ENCODE measurements at places on chromosomes 7 and 10.

GRCh38 chr7:21041666-21042065, 255.0 kb upstream of the SP8 start:
- no peak for DNase-seq

GRCh38 chr7:90726623-90727022, 130.5 kb downstream of the CDK14 start:
- no peak for DNase-seq

DNA sequence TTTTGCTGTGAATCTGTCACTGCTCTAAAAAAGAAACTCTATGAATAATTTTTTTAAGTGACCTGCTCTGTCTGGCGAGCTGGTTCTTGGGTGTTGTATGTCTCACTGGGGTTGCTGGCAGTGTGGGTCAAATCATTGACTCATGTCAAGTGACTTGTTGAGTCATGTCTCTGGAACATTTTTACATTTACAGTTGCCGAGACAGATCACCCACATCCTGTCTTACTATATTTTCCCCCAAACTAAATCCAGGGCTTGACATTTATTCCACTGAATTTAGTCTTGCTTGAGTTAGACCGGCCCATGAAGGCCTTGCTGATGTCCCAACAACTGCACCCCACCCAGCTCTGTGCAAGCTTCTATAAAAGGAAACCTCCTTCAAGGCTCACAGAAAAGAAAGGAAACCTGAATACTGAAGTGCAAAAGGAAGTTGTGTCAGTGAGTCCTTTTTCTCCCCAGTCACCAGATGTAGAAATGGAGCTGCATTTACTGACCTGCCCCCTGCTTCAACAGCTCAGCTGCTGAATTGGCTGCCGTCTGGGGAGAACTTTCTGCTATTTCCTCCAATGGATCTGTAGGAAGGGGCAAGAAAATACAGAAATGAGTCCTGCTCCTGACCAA, 290.3 kb downstream of the TNS3 start:
- DNase-seq = peak; percentile 21

DNA sequence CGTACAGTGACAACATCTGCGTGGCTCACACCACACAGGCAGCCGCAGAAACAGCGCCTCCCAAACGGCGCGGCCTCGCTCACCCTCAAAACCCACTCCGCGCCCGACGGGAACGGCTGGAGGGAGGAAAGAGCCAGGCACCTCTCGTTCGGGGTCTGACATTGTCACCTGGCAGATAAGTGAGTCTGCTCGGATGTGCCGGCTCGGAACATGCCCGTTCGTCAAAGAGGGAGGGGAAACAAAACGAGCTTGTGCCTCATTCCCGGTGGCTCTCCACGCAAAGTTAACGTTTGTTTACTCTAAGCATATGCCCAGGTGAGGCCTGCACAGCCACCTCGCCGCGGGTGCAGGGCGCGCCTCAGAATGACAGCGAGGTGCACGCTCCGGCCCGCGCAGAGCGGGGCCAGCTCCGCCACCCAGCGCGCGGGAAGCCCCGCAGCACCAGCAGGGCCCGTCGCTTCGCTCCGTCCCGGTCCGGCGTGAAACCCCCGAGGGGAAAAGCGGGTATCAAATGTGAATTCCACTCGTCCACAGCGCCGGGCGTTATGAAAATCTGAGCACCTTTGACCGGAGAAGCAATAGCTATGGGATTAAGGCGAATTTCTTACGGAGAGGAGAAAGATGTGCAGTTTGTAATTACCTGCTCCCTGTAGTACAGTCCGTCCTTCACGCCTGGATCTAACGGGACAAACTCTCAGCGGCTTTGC, 13.1 kb downstream of the CNPY1 start:
- no peak for DNase-seq

- DNase-seq = no peak
These were observed 131.6 kb upstream of the AHR start for GRCh38 chr7:17166824-17167379.

GRCh38 chr7:150968734-150969372, 9.3 kb downstream of the KCNH2 start:
- DNase-seq = no peak

DNA sequence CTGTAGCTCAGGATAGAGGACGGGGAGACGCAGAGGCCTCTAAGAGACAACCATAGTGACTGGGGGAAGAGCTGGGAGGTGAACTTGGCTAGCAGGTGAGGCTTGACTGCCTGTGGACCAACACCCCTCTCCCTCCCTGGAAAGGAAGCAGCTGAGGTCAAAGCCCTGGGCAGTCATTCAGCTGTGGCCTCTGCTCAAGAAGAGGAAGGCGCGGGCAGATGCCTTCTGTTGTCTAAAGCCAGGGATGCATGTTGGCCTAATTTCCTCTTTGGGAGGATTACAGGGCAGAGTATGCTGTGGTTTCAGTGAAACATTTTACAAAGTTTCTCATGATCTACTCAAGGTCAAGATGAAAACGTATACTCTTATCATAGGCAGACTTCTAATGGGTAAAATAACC, 327.1 kb downstream of the PRPF18 start:
- DNase-seq = no peak

- DNase-seq = peak; percentile 51
These were observed 1.8 kb downstream of the ZMYND11 start for GRCh38 chr10:137031-137430.

DNA sequence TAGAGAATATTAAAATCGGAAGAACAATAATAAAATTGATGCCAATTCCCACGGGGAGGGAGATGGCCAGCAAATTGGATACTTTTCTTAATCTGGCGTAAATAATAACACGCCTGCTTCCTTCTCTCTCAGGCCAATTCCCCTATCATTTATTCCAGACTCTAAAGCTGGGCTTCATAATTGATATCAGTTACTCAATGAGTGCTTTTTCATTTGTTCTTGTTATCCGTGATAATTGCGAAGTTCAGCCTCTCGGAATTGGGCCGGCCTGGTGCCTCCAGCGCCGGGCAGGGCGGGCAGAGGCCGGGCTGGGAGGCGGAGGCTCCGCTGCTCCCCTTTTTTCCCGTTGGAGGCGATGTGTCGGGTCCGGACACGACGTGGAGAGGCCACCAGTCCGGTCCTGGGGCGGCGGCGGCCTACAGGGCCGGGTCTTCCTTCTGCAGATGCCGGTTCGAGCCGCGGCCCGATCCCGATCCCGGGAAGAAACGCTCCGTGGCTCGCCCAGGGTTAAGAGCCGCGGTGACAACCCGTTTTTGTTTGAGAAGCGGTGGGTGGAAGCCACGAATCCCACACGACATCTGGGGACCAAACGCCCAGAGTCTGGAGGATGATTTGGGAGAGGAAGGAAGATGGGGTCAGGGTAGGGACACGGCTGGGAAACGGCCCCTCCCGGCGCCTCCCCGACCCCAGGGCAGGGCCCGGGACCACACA, 13.6 kb downstream of the UNCX start:
- DNase-seq = no peak

GRCh38 chr10:49241385-49241784, 53.2 kb upstream of the TMEM273 start:
- DNase-seq = no peak

DNA sequence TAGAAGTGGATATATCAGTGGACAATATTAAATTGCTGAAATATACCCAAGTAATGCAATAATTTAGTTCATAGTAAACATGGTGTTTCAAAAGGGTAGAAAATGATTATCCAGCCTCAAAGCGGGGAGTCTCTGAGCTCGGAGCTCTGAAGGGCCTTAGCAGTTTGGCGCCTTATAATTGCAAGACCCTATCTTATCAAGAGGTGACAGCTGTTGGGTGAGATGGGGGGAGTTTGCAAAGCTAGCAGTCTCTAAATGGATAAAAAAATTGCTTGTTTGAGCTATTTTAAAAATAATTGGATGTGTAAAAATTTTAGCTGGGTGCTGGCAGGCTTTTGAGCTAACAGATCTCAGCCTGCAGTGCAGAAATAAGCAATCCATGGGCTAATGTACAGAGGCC, 219.2 kb downstream of the CCSER2 start:
- DNase-seq = no peak

DNA sequence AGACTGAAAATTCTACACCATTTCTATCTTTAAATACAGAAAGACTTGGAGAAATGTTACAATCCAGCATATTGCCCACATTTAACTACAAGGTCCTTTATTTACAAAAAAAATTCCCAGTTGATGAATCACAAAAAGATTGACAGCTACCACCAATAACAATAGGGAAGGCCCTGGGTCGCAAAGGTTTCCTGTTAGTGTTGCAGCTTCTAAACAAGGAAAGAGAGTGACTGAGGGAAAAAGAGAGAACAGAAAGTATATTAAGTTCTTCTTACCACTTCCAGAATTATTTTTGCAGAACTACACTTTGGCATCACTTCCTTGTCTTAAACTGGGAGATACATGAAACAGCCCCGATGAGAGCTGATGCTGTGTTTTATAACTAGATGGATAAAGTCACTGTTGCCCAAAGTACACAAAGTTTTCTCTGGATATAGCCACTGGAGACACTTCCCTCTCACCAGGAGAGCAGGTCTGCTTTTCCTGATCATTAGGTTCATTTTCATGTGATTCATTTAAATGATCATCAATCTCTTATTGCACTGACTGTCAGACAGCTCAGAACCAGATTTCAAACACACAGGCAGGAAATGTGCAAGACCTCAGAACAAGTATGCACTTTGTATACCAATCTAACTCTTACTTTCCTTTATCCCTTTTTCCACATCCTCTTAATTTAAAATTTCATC, 57.0 kb downstream of the SHTN1 start:
- no peak for DNase-seq

DNA sequence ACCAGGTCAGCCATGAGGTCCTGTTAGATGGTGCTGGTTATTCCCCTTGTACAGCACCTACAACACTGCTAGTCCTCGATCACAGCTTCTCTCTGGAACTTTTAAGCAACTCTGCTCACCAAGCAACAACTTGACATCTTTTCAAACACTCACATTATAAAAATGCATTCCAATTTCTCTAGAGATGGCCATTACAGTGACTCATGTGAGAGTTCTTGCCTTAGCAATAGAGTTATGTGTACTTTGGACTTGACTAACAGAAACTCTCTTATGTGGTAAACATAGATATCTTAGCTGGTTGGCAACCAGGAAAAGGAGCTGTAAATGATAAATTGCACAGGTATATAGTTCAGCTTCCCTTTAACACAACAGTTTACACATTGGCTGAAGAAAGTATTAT, 122.2 kb downstream of the PDE1C start:
- no peak for DNase-seq

GRCh38 chr10:123445261-123445775, 220.8 kb upstream of the GPR26 start:
- no peak for DNase-seq

Data from NAMALWA (cell line).